Activated T-cell treated with anti-CD3 and anti-CD28 coated beads, Interleukin-2, amount 50 U/mL, for 4 hours (primary cell): ENCODE measurements at places on chromosomes 4 and X. TPM values are rescaled to one million over a fixed set of nuclear protein-coding genes. Genes with fewer than 3 reads are reported as not detected.

DNA sequence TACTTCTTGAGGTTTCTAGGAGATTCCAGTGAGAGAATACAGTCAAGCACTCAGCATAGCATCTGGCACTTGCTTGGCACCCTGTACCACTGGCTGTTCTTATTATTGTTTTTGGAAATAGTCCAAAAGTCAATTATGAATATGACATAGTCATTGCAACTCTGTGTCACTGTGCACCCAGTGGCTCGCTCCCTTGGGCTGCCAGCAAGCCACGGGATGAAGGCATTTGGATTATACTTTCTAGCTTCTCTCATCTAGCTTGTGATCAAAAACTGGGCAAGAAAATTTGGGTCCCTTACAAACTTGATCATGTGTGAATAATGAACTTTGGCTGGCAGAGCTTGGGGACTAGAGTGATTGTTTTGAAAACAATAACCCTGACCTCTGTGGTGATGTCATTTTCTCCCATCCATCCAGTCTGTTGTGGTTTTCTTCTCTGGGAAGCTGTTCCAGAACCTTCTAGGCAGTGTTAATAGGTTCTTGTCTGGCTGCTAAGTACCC lies 32.7 kb upstream of the LIMCH1 start:
- DNase-seq: no peak

DNA sequence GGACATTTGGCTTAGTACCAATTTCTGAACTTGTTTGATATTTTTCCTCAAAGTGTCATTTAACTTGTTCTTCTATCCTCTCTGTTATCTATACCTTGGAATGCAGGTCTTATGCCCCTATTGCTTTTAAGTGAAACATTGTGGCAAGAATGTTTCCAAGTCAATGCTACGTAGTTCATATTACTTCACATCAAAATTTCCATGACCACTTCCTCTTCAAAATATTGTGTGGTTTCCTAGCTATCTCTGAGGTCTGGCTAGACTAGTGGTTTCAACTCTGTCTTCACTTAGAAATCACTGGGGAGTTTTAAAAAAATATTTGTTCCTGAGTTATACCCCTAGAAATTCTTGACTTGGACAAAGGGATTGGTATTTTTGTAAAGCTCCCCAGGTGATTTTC lies 20.2 kb upstream of the RASGEF1B start:
- no peak for DNase-seq

Gene HTR2C
- not detected for total RNA-seq

GRCh38 chr4:137748616-137749015 lies 216.3 kb upstream of the PCDH18 start:
- DNase-seq: no peak

- no peak for DNase-seq
Measured at GRCh38 chr4:2642968-2643367, 106.5 kb downstream of the FAM193A start.

GRCh38 chr4:39045827-39046221 lies 13.6 kb upstream of the TMEM156 start:
- DNase-seq: no peak

Gene IGSF1
- not detected for total RNA-seq

GRCh38 chrX:129695937-129696336 lies 41.2 kb upstream of the APLN start:
- DNase-seq: no peak

- no peak for DNase-seq
Measured at GRCh38 chr4:610411-611261, 14.7 kb upstream of the PDE6B start.

- no peak for DNase-seq
Measured at GRCh38 chr4:166128403-166128802, 255.4 kb downstream of the TLL1 start.

DNA sequence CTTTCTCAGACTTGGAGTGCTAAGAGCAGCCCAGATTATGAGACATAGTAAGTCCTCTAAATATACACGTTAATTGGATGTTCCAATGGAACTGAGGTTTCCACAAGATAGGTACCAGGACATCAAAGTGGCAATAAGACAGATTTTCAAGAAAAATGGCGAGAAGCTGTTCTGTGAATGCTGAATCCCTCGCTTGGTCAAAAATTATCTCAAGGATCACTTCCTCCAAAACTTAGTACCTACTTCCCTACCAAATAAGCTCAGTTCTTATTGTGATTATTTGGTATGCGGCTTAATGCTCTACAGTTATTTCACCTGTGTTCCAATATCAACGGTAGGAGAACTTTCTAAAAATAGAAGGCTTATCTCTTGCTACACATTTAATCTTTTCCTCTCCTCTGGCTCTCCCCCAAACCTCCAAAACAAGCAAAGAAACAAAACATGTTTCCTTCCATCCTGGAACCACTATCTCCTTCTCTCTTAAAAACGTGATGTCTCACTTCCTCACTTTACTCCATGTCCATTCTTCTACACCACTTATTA lies 14.7 kb downstream of the PDGFC start:
- no peak for DNase-seq

- DNase-seq: no peak
Measured at GRCh38 chrX:123738378-123738940, 5.6 kb upstream of the THOC2 start.

Gene KIAA1210
- total RNA-seq: not detected

Gene GSX2
- total RNA-seq: not detected

GRCh38 chr4:168803732-168804131 lies 206.3 kb downstream of the CBR4 start:
- no peak for DNase-seq

- DNase-seq: no peak
Measured at GRCh38 chr4:132227151-132227856, 921.8 kb upstream of the PCDH10 start.

Gene PRRG3
- total RNA-seq: not detected

GRCh38 chrX:130171446-130172126 lies at the start of gene RAB33A:
TSS of gene RAB33A (plus strand) at chrX:130171962. CDS start at chrX:130172063, 101 bp downstream.
- peak; percentile 36 for DNase-seq

Gene LRCH2
- total RNA-seq: 0.03 TPM

Gene TMEM150C
- total RNA-seq: 0.13 TPM

GRCh38 chr4:69995526-69996016 lies at the start of gene STATH:
TSS of gene STATH (plus strand) at chr4:69995966. CDS start at chr4:69998438, 2,472 bp downstream.
- no peak for DNase-seq

Gene NEUROG2
- total RNA-seq: 0.11 TPM

GRCh38 chrX:148049441-148049840 lies 68.3 kb downstream of the FMR1NB start:
- no peak for DNase-seq

Gene CLIC2
- total RNA-seq: 0.46 TPM

- no peak for DNase-seq
Measured at GRCh38 chr4:189162073-189162789, 778.4 kb upstream of the FRG1 start.

Gene AVPR2
- not detected for total RNA-seq

Gene GPR119
- not detected for total RNA-seq

Gene SLC39A8
- 49.4 TPM for total RNA-seq

- peak; percentile 30 for DNase-seq
Measured at GRCh38 chr4:145956288-145956890, 17.8 kb upstream of the ZNF827 start.

DNA sequence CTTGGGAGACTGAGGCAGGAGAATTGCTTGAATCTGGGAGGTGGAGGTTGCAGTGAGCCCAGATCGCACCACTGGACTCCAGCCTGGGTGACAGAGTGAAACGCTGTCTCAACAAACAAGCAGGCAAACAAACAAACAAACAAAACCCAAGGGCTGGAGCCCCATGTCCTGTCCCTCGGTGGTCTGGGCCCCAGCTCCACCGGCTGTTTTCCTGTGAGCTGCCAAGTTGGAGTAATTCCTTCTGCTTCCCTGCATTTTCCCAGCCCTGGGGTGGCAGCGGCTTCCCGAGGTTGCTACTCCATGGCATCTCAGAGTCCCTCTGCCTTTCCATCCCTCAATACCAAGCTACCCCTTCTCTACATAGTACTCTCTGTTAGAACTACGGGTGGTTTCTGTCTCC lies 43.2 kb downstream of the RGS12 start:
- no peak for DNase-seq

DNA sequence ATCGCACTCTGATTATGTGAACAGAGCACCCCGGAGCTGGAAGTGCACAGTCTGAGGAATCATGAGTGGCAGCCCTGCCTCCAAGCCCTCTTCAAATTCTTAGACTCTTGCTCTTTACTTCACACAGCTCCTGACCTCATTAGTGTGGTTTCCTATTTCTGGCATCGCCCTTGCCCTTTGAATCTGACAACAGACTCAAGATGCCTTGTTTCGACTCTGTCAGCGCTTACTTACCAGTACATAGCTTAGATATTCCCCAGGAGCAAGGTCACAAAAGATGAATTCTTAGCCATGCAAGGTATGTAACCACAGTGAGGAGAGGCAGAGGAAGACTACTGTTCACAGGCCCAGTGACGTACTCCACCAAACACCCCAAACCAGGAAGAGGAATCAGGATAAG lies 167.2 kb downstream of the KDR start:
- DNase-seq: no peak

DNA sequence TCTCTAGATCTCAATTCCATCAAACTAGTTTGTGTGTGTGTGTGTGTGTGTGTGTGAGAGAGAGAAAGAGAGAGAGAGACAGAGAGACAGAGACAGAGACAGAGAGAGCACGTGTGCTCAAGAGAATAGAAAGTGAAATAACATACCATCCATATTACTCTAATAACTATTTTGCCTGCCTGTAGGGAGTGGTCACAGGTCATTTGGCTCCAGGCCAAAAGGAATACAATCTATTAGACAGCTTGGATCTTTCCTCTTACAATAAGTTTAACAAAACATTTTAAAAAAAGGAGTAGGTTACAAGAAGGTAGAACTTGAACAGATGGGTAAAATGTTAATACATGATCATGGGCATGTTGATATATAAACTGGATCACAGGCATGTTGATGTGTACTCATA lies 76.2 kb downstream of the COL4A6 start:
- DNase-seq: no peak
